ENCODE measurements at places on chromosomes 7 and 10.

GRCh38 chr7:98210513-98211220 is 572 bp upstream of the BHLHA15 start:
- DNase-seq, result no peak

GRCh38 chr7:117312593-117313580 is 10.0 kb downstream of the WNT2 start:
- no peak for DNase-seq

DNA sequence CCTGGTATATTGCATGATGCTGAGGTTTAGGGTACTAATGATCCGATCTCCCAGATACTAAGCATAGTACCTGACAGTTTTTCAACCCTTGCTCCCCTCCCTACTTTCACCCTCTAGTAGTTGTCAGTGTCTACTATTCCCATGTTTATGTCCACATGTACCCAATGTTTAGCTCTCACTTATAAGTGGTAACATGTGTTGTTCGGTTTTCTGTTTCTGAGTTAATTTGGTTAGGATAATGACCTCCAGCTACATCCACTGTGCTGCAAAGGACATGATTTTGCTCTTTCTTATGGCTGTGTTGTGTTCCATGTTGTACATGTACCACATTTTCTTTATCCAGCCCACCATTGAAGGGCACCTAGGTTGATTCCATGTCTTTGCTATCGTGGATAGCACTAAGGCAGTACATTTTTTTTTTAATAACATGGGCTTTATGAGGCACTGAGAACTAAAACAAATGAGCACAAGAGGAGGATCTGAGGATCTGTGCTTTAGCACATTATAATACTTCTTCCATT is 28.1 kb downstream of the ITGB8 start:
- no peak for DNase-seq

DNA sequence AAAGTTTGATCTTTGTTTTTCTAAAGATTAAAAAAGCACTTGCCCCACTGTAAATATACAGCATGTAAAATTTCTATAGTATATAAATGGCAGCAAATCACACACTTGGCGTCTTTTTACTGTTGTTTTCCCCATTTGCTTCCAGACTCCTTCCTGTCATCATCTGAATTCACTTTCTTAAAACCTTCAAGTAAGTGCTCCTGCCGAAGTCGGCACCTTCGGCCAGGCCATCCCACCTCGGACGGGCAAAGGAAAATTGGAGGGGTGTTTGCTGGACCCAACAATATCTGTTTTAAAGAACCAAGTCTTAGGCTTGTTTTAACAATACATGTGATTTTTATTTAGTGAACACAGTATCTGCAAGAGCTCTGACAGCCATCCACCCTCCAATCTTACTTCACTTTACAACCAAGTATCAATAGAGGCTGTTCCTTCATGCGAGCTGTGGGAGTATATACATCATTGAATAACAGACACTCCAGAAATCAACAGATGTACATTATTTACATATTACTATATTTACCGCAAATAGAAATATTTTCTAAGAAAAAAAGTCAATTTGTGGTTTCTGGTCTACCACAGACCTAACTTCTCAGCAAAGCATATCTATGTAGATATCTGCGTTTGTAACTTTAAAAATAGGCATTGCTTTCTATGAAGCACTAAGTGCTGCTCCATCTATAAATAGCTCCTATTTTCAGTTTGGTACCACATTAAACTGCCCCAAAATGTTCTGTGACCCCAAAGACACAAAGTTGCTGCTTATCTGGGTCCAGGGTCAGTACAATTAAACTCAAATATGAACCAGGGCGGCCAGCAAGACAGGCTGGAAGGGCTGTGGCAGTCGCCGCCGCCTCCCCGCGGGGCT is 110.7 kb downstream of the CYTH3 start:
- no peak for DNase-seq

- no peak for DNase-seq
These were observed 211.0 kb downstream of the WDR11 start for GRCh38 chr10:121062115-121062514.
